ENCODE measurements at places on chromosomes 2 and 18.

GRCh38 chr2:206867006-206867405, 72.3 kb upstream of the CPO start:
- no peak for DNase-seq

- no peak for DNase-seq
Observed at GRCh38 chr2:223969856-223970255, 12.6 kb downstream of the MRPL44 start.

- DNase-seq = no peak
Observed at GRCh38 chr2:58800881-58801280, 559.8 kb upstream of the FANCL start.

- no peak for DNase-seq
Observed at GRCh38 chr2:236663287-236664101, 93.9 kb downstream of the ACKR3 start.

GRCh38 chr2:230614913-230615332, 97.7 kb upstream of the CAB39 start:
- no peak for DNase-seq

- DNase-seq = no peak
Observed at GRCh38 chr18:59744271-59744721, 47.1 kb upstream of the CCBE1 start.

DNA sequence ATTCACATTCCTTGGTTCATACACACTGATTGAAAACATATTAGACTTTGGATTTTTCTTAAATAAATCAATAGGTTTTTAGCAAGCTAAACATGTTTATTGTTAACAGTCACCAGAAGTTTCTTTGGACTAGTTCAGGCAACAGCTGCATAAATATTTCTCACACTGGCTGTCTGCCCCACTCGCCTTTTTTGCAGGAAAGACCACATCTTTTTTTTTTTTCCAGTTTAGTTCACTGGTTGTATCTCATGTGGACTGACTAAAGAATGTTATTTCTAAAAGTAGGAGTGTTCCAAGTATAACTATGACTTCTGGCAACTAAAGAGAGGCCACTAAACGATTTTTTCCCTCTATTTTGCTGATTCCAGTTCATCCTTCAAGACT, 31.1 kb downstream of the SLC40A1 start:
- no peak for DNase-seq

- peak; percentile 22 for DNase-seq
Observed at GRCh38 chr2:38653715-38654527, 12.0 kb upstream of the GALM start.

GRCh38 chr2:180987146-180987545, 6.7 kb downstream of the UBE2E3 start:
- no peak for DNase-seq

- no peak for DNase-seq
Observed at GRCh38 chr2:43519643-43520221, 76.1 kb downstream of the THADA start.

GRCh38 chr2:62334440-62335058, 138.6 kb downstream of the B3GNT2 start:
- DNase-seq = no peak

DNA sequence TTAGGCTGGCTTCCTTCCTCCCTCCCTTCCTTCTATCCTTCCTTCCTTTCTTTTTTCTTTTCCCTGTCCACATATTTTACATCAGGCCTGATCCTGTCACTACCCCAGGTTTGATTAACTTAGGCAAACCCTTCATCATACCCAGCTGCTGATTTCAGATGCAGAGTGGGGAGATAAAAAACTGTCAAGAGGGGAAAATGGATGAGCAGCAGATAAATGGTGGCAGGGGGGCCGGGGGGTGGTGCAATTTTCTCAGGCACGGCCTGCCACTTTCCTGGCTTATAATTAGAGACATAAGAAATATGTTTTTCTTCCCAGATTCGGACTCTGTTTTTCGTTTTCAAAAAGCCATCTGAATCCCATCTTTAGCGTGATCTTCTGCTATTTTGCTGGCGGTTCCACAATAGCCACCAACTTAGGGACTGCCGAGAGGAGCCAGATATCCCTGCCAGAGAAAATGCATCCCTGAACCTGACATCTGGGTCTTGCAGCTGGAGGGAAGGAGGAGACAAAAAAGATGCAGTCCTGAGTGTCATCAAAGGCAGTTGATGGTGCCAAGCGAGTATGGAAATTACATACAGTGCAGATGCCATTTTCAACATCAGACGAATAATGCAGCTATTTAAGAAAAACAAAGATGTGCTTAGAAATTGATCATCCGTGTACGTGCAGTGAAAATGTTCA, 49.9 kb downstream of the CXCR4 start:
- DNase-seq = no peak

DNA sequence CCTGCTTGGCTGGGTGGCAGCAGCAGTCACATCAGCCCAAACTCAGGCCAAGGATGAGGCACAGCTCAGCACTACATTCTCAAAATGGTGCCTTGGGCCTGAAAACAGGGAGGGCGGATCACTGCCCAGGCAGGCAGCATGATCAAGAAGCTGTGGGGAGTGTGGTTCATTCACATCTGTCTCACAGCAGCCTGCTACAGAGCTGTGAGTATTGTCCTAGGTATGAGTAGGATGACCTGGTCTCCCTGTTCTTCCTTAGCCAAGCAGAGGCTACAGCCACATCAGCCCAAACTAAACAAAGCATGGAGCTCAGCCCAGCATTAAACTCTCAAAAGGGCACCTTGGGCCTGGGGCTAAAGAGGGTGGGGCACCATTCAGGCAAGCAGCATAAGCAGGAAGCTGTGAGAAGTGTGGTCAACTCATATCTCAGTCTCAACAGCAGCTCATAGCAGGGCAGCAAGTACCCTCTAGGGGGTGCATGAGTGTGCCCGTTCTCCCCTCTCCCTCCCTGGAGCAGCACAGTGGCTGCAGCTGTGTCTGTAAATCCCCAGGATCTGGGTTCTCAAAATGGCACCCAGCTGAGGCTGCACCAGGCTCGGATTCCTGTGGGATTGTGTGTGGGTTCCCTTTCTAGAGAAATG, 139.6 kb downstream of the TRABD2A start:
- no peak for DNase-seq

DNA sequence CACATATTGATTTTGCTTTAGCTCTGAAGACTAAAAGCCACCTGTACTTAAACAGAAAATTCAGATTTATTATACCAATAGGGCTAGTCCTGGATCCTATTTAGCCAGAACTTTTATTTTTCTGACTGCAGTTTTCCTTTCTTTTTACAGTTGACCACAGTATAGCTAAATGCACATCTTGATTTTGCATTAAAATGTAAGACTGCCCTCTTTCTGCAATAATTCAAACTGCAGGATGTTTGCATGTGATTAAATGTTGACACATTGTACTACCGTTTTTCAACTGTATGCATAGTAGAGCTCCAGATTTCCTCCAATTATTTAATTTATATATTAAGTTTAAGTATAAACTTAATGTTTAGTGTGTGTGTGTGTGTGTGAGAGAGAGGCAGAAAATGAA, 1262.9 kb downstream of the SUCLG1 start:
- DNase-seq = no peak

DNA sequence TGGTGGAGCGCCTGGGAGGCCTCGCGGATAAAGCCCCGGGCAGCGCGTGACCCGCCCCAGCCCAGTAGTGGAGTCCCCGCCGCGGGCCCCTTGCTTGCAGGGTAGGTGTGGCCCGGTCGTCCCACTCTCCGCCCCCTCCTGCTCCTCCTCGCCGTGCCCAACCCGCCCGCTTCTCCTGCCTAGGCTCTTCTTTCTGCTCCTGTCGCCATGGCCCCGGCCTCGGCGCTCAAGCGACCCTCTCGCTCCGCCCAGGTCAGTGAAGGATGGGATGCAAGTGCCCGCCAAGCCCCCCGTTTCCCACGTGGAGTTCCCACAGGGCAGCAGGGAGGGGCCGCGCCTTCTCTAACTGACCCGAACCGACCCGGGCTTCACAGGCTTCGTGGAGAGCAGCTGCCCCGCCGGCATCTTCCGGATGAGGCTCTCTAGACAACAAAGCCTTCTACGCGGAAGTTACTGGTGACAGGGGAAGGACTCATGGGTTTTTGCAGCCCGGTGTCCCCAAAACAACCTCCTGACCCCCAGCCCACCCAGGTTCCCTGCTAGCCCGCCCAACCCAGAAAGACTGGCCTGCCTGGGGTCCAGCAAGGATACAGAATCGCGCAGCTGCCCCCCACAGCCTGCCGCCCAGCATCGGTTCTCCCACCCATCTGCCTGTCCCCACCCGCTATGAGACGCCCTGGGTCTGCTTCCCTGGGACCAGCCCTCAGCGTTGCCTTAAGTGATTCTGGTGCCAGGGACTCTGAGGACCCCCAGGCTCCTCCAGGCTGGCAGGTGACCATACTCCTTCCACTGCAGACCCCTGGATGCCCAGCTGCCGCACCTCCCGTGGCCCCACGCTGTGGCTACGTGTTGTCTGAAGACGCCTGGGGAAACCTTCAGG, 32.8 kb downstream of the TTC32 start:
- DNase-seq = peak; percentile 55

GRCh38 chr2:158931572-158931971, 36.9 kb upstream of the TANC1 start:
- no peak for DNase-seq

- DNase-seq = no peak
Observed at GRCh38 chr2:39377226-39377939, 59.7 kb downstream of the MAP4K3 start.

DNA sequence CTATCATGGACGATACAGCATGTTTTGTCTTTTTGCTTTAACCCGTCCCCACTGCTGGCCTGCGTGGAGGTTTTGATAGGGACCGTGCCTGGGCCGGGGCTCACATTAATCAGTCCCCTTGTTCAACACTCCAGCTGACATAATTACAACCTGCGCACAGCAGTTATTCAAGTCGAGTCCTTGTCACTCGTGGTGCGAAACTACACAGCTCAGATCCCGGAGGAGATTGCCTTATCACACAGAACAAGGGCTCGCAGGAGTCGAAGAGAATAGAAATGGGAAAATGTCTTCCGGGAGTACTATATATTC, 304.4 kb downstream of the ZNF407 start:
- DNase-seq = no peak

- no peak for DNase-seq
Observed at GRCh38 chr2:46368401-46368800, 71.2 kb downstream of the EPAS1 start.
